Stimulated activated CD8-positive, alpha-beta memory T cell treated with anti-CD3 and anti-CD28 coated beads, Interleukin-7, amount 100 ng/mL, for 24 hours (primary cell): ENCODE measurements at places on chromosomes 3 and 15.

DNA sequence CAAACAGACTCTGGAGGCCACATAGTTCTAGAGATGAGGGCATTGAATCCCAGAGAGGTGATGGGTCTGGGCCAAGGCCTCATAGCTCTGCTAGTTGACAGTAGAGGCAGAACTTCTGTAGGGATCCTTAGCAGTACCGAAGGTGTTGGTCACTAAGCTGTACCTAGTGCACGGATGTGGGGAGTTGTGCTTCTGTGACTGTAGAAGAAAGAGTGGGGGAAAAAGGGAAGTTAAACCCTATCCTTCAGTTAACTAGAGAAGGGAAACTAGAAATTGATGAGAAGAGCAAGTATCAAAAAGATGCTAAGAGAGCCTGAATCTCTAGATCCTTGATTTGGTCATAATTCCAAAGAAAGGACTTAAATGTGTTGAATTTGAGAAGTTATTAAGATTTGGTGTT is 186.7 kb downstream of the NFKBIZ start:
- DNase-seq: no peak

DNA sequence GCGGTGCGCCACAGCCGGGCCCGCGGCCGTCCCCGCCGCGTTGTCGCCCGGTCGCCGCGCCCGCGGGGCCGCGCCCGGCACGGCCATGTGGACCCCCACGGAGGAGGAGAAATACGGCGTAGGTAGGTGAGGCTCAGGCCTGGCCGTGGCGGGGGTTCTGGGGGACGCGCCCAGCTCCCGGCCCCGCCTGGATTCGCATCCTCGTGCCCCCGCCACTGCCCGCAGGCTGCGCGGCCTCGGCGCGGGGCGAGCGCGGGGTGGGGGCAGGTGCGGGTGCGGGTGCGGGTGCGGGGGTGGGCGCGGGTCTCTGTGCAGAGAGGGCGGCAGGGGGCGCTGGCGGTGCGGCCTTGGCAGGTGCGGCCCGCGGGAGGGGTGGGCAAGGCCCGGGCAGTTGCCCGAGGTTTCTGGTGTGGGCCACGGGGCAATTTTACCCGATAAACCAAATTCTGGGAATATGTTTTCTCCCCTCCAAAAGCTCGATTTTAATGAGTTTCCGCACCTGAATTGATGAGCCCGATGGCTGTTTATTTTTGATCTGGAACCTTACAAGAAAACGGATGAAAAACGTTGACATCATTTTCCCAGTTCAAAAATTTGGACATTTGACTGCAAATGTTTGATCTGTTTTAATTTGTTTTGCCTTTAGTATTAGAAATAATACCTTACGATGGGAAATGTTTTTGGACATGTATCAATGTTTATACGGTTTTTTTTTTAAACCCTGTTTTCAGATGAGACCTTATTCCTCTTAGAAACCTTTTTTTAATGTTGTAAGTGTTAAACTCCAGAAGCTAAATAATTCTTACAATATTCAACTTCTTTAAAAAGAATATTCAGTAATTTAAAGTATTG is 678 bp downstream of the DOCK3 start:
- peak; percentile 31 for DNase-seq

- DNase-seq: no peak
These were observed 2.3 kb downstream of the ITPKA start for GRCh38 chr15:41495736-41496599.

DNA sequence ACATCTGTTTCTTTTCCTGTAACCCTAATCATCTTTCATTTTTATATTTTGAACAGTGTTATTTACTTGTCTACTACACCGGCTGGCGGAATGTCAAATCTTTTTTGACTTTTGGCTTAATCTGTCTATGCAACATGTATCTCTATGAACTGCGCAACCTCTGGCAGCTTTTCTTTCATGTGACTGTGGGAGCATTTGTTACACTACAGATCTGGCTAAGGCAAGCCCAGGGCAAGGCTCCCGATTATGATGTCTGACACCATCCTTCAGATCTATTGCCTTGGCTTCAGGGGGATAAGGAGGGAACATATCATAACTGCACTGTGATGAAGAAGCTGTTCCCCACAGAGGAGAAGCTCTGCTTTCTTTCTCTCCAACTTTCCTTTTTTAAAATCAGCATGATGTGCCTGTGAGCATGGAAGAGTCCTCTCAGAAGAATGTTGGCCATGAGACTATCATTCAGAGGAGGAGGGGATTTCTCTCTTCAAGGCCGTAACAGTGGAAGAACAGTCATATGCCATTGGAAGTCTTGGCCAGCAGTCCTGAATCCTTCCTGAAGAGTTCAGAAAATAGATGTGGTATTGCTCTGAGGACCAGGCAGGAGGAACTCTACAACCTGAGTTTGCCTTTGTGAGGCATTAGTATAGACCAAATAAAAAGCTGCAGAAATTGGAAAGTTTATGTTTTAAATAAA is 69.9 kb downstream of the SEC22A start:
- no peak for DNase-seq

GRCh38 chr15:94230883-94231722 is at the start of gene MCTP2:
Gene MCTP2 (plus strand): TSS chr15:94231561. CDS start chr15:94298266, 66,705 bp downstream.
- peak; percentile 59 for DNase-seq

DNA sequence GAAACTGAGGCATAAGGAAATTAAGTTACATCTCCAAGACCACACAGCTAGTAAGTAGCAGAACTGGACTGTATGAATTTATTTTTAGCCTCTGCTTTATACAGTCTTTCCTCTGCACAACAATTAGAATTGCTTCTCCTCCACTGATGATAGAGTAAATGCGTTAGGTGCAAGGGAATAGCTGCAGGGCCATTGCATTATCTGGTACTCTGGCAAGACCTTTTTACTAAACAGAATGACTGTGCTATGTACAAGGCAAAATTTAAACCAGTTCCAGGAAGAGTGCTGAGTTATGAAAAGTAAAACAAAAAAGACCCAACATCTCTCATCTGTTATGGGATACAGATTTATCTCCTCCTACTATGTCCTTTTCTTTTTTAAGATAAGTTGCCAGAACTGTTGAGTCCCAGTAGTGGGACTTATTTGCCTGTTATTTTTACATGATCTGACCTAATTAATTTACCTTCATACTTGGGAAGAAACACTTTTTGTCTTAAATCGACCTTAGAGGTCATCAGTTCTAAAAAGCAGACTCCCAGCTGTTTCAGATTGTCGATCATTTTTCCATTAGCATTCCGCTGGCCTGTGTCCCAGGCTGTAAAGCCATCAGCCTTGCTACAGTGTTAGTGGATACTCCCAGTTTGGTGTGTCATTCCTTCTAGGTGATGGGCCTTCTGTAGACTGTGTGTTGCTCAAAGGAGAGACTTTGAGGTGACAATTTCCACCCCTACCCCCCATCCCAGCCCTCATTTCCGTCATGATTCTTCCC is 147.5 kb upstream of the NUDT16 start:
- no peak for DNase-seq

GRCh38 chr3:153577059-153577736 is 415.2 kb downstream of the RAP2B start:
- DNase-seq: no peak

- DNase-seq: no peak
These were observed 78.3 kb downstream of the TFRC start for GRCh38 chr3:196003611-196004010.

DNA sequence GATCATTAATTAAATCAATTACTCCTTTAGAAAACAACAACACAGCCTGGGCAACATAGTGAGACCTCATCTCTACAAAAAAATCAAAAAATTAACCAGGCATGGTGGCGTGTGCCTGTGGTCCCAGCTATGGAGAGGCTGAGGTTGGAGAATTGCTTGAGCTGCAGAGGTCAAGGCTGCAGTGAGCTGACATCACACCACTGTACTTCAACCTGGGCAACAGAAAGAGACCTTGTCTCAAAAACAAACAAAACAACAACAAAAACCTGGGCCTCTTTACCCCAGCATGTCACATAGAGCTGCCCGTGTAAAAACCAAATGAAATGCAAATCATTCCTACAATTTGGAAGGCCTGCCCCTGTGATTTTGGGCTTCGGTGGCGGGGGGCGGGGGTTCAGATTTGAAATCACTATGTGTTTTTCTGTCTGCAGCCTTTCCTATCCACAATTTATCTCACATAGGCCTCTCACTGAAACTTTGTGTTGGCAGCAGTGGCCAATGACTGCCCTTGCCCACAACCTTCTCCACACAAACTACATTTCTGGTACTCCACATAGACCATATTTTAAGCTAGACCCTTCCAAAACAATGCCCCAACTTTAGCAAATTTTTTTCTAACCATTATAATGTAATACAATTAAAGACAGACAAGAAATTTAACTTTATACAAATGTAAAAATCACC is 6.5 kb downstream of the ADAM10 start:
- no peak for DNase-seq

- no peak for DNase-seq
These were observed 32.1 kb upstream of the NUDT16 start for GRCh38 chr3:131349454-131349853.

DNA sequence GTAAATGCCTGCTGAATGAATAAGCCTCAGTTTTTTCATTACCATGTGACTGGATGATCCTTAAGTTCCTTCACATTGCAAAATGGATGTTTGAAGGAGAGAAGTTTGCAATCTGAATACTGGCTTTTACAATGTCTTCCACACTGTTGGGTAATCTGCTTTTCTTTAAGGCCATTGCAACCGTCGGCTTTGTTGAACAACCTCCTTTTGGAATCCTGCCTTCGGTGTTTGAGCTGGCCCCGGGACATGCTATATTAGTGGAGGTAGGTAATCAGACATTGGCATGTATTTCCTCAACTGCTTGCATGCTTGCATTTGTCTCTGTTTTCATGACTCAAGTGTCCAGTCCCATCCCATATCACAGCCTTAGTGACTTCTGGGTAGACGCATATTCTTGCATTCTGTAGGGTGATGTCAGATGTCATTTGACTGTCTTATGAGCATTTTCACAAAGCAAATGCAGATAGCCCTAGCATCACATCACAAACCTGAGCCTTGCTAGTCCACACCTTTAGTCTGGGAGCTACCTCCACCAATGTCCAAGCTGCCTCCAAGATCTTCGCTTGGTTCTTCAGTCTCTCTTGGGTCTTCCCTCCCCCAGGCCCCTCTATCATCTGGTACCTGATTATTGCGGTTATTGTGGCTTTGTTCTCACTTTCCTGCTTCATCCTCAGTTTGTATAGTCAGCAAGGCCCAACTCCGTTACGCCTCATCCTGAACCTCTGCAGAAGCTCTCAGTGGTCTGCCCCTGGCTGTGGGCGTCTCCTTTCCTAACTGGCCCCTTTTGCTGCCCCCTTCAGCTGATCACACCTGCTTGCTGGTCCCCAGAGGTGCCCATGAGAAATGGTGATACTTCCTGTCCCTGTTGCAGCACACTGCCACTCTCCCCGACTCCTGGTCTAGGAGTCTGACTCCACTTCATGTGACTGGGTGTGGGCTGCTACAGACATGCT is 48.5 kb downstream of the ACAA1 start:
- no peak for DNase-seq

DNA sequence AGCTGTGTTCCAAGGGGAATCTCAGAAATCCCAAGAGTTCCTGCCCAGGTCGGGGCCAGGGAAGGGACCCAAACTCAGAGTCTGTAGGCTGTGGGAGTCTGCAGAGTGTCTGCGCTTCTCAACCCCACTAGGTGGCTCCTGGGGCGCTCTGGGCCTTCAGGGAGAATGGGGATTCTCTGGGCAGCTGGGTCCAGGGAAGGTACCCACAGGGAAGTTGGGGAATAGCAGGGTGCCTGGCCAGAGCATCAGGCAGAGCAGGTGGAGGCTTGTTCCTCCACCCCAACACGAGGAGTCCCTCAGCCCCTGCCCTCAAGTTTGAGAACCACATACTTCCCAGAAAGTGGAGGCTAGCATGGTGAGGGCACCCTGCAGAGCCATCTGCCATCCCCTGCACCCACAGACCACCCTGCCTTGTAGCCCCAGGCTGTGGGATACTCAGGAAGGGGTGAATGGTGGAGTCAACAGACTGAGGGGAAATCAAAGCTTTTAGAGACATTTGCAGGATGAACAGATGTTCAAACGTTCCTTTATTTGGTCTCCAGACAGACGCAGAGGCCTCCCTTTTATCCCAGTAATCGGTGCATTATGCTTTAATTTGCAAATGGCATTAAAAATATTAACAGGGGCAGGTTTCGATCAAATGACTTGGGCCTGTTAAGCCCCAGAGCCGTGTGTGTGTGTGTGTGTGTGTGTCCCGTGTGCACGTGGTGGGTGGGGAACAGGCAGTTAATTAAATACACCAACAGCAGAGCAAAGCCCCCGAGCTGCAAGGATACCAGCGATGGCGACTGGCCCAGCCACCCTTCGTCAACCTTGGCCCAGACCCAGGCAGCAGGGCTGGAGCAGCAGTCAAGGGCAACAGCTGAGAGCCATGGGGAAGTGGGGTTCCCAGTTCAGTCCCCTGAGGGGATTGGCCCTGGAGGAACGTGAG is 57.7 kb downstream of the DNAJB8 start:
- no peak for DNase-seq

GRCh38 chr3:69386556-69387385 is 883 bp upstream of the FRMD4B start:
- DNase-seq: no peak

DNA sequence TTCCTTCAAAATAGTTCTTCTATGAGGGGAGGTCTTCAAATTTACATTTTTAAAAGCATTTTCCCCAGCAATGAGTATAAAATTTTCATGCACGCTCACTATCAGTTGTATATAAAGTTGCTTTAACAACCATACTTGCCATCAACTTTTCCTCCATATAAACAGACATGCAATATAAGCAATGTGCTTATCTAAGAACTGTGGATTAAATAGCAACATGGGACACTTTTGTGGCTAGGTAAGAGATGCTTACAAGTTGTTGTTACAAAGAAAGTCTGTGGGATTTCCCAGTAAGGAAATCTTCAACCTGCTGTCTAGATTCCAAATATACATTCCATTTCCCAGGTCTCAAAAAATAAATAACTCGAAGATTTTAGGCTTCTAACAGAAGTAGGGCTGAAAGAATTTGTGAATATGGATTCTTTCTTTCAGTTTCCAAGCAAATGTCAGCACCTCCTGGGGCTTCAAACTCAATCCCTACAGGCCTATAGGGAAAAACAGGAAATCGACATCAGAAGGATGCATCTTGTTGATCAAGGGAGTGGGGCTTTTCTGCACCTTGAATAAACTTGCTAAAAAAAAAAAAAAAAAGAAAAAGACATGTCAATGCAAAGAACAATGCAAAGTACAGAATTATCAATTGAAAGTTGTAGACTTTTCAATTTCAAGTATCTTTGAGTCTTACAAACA is 16.1 kb downstream of the TNIK start:
- no peak for DNase-seq

DNA sequence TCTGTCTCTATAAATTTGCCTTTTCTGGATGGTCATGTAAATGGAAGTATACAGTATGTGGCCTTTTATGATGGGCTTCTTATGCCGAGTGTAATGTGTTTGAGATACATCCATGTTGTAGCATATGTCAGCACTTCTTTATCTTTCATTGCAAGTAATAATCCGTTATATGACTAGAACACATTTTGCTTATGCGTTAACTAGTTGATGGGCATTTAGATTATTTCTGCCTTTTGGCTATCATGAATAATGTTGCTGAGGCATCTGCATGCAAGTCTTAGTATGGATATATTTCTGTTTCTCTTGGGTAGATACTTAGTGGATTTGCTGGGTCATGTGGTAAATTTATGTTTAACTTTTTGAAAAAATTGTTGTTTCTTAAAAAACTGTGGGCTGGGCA is 19.7 kb downstream of the KAT2B start:
- DNase-seq: no peak
